Activated CD8-positive, alpha-beta memory T cell treated with anti-CD3 and anti-CD28 coated beads, Interleukin-2, amount 10 ng/mL, durations not matched to agents 7 days and 5 days (primary cell): ENCODE measurements at places on chromosomes 7 and 10. TPM values are rescaled to one million over a fixed set of nuclear protein-coding genes. Genes with fewer than 3 reads are reported as not detected.

DNA sequence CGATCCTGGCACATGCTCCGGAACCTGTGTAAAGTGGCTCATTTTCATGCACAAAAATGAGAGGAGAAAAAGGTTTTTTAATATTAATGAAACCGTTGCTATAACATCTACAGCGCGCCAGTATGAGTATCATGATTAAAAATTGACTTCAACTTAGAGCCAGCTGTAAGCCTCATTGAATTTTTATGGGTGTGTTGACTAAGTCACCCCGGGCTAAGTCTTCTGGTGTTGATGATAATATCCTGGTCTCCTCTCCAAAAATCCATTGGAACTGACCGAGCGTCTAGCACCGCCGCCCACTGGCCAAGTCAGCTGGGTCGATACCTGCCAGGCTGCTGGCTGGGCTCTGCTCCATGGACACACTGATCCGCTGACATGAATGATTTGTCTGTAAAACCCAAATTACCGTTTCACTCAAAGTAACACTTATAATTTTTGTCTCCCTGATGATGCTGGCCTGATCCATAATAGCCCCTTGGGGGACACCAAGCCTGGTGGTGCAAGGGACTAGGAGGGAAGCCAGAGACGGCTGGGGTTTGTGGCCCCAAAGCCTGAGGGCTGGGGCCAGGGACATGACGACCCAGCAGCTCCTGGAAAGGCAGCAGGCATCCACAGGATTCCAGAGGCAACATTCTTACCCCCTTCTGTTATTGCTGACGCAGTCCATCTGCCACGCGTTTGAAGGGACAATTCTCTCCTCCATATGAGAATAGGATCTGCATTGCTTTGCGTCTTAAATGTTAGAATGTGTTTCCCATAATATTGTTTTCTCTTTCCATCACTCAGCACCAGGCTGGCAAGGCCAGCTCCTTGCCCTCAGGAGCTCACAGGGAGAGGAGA, 131.0 kb upstream of the PPP2R2D start:
- no peak for DNase-seq

- no peak for DNase-seq
Measured at GRCh38 chr7:33079096-33079495, 16.5 kb upstream of the NT5C3A start.

GRCh38 chr10:32446536-32447406, 831 bp downstream of the CCDC7 start:
- no peak for DNase-seq

DNA sequence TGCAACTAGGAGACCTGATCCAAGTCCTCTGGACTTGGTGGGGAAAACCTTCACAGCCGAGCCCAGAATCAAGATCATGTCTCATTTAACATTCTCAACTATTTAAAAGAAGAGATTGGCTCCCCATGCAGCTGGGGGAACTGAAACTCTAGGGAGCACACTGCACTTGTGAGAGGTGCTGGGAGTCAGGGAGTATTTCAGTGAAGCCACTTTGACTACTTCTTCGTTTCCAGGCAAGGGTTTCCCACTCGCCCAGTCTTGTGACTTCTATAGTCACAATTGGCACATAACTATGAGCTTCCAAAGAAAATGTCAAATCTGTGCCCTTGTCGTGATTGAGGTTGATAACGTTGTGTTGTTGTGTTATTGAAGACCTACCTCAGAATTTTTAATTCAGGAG, 62.9 kb downstream of the AKR1B1 start:
- no peak for DNase-seq

- no peak for DNase-seq
Measured at GRCh38 chr7:34333184-34333583, 324.8 kb upstream of the NPSR1 start.

Gene CDC14C
- not detected for total RNA-seq

Gene MMP21
- not detected for total RNA-seq

Gene AKR1C4
- not detected for total RNA-seq
